Hepatocyte (in vitro differentiated cells): ENCODE measurements at places on chromosomes 5 and 9.

DNA sequence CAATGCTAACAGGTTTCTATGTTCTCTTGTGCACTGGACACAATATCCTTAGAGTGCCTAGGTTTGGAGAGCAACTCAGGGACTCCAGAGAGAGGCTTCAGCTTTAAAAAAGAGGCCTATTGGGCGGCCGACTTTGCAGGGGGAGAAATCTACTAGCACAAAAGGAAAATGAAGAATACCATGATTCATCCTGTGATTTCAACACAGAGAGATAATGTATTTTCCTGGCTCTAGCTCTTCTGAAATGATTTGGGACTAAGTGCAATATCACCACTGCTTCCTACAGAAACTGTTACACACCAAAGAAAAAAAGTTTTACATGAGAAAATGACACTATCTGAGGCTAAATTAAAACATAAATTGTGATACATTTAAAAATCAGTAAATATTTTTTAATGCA lies 146.1 kb upstream of the TSLP start:
- DNase-seq = no peak

DNA sequence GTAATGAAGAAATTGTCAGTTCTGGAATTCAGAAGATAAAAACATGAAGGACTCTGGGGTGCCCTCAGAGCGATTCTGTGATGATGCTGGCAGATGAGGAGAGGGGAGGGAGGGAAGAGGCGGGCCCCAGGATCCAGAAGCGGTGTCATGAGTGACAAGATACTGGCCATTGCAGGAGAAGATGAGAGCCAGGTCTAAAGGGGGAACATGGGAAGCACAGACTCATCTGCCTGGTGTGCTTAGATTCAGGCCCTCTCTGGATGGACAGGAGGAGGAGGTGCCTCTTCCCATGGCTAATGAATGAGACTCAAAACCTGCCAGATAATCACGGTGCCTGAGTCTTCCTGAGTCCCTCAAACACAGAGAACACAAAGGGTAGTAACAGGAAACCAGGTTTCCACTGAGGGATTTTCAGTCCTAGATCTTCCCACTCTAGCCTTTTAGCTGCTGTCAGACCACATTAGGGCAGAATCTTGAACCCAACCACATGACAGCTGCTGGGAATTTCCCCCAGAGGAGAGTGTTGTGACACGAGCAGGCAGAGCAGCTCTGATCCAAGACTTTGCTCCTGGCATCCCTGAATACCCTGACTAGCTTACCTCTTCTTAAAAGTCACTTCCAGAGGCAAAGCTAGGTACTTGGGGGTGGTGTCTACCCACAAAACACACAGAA lies 28.2 kb upstream of the HSPA9 start:
- peak; percentile 39 for DNase-seq

GRCh38 chr5:52523701-52524100 lies 264.0 kb upstream of the ITGA1 start:
- DNase-seq = no peak

DNA sequence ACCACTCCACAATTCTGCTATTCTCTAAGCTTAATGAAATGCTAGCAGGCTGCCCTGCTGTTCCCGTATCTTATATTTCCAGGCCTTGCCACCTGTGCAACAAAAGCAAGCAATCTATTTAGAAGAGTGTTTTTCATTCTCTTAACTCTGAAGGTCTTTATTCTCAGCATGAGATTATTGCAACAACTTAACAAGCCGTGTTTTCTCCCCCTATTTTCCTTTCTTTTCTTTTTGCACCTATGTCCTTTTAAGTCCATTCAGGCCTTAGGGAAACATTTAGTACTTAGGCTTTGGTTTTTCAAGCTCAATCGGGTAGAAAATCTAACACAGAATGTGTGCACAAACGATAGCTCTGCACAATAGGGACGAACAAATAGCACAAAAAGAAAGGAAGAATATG lies 89.6 kb upstream of the DMRTA1 start:
- no peak for DNase-seq

GRCh38 chr5:167528651-167529050 lies 762.8 kb upstream of the WWC1 start:
- DNase-seq = no peak

GRCh38 chr9:127033789-127034188 lies 88.6 kb downstream of the ANGPTL2 start:
- DNase-seq = no peak

- DNase-seq = no peak
Measured at GRCh38 chr5:128366147-128366546, 171.9 kb downstream of the FBN2 start.

DNA sequence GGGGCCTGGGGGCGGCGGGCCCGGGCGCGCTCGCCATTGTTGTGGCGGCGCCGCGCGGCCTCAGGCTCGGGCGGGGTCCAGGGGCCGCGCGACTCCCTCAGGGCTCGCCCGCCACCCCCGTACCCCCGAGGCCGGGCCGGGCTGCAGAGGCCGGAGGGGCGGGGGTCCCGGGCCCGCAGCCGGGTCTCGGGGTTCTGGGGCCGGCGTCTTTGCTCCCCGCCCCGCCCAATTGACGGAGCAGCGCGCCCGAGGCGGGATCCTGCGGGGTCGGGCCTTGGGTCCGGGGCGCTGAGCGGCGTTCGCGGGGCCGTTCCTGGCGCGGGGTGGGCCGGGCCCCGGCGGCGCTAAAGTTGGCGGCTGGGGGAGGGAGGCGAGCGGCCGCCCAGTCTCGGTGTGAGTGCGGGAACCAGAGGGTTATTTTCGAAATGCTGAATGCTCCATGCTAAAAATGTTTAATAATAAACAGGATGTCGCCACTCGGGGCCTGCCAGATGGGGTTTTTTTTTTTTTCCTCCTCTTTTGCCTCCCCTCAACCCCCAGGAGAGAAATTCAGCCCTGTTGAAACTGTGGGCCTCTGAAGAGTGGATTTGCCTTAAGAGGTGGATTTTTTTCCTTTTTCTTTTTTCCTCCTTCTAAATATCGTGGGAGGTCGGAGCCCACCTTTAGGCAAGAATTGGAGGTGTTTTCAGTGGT lies 724 bp downstream of the PRRC2B start:
- peak; percentile 77 for DNase-seq

DNA sequence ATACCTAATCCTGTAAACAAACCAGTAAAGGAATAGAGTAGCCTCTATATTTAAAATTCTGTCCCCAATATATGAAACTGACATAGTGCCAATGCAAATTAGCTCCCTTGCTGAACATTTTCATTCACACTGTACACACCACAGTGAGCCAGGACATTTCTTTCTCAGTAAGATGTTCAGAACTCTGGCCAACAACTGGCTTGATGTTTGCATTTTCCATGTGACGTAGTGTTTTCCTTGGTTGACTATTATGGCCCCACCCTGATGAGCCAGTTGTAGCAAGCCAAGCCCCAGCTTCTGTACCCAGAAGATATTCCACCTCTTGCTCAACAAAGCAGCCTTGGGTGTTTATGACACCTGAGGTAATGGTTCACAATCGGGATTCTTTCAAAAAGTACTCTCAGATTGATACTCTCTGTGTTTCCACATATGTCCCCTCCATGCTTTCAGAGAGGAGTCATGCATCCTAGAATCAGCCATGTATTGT lies 17.7 kb upstream of the ANXA1 start:
- peak; percentile 61 for DNase-seq

DNA sequence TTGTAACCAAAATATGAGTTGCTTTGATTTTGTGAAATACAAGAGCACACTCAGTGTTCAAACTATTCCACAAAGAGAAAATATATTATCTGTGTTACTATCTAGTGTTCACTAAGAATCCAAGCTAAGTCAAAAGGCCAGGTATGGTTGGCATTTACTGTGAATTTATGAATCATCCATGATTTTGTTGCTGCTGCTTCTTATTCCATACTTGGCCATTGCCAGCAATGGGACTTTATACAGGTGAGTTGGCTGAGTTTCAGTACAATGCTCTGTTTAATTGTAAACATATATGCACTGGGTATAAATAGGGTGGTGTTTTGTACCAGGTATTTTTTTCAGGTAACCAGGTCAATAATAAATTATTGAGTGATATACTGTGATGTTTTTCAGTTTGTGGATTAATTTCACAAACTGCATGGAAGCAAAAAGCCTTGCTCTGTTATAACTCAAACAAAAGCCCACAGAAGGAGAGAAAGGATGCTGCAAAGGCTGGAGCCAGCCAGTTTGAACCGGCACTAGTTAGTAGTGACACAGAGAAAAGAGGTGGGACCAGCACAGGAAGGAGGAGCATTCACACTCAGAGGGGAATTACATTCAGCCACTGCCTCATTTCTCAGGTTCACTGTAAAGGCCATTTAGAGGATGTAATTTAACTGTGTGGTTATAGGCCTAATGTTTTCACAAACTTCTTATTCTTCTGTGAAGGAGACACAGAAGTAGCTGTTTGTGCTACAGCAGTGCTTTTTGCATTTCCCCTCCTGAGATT lies 381.8 kb downstream of the ADGRV1 start:
- DNase-seq = peak; percentile 80

DNA sequence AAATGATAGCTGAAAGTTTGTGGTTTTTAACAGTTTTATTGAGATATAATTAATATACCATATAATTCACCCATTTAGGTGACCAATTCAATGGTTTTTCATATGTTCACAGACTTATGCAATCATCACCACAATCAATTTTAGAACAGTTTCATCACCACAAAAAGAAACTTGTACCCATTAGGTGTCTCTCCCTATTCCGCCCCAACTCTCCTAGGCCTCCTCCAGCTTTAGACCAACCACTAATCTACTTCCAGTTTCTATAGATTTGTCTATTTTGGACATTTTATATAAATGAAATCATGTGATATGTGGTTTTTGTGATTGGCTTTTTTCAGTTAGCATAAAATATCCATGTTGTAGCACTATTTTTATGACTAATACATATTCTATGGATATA lies 38.6 kb downstream of the YTHDC2 start:
- DNase-seq = no peak

DNA sequence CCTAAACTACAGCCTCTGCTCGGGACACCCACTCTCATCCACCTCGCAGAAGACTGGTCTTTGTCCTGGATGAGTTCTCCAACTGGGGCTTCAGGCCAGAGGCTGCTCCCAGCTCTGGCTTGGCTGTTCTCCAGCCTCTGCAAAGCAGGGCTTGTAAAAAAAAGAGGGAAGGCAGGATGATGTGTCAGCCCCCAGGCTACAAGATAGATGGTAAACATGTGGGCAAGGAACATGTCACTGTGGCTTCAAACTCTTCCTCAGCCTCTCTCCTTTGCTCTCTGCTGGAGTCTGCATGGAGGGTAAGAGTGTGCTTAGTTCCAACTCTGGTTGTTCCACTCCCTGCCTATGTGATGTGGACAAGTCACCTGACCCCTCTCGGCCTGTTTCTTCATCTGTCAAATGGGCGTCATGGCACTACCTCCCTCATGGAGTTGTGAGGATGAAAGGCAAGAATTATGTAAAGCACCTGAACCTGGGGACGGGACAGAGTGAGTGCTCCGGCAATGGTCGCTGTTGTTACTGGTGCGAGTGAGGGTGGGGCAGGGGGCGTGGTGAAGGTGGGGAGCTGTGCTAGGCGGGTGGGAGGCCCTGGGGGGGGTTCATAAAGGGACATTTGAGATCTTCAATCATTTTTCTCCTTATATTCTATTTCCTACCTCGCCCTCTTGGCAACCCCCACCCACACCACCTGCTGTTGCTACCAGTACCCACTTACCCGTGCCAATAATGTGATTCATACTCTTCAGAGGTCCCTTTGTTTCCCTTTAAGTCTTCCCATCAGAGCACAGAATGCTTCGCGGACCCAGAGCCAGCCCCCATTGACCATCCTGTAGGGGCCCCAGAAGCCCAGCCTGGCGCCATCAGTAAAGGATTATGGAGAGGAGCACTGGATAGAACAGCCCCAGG lies 6.8 kb upstream of the ZNF79 start:
- DNase-seq = no peak

- peak; percentile 68 for DNase-seq
Measured at GRCh38 chr5:50667023-50667652, 701 bp downstream of the PARP8 start.

GRCh38 chr5:76443066-76443800 lies 40.1 kb downstream of the IQGAP2 start:
- DNase-seq = no peak

DNA sequence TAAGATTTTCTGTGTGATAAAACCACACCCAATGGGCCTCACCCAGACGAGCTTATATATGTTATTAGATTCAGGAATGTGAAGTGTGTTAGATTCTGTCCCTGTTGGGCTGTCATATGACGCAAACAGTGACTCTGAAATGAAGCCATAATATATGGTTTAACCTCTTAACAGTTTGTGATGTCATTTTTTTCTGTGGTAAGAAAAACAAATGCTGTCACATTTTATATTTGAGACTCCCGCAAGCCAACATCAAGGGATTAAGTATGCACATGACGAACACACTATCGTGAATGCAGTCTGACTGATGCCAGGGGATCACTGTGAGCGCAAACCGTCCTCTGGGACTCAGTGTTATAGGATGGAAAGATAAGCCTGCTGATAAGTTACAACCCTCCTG lies 321.7 kb downstream of the SH3GL2 start:
- DNase-seq = no peak

GRCh38 chr5:74382987-74383593 lies 257.4 kb downstream of the ENC1 start:
- peak; percentile 33 for DNase-seq

- DNase-seq = no peak
Measured at GRCh38 chr9:136225366-136225747, 20.3 kb downstream of the QSOX2 start.

- DNase-seq = no peak
Measured at GRCh38 chr9:114214181-114214580, 58.8 kb downstream of the COL27A1 start.

DNA sequence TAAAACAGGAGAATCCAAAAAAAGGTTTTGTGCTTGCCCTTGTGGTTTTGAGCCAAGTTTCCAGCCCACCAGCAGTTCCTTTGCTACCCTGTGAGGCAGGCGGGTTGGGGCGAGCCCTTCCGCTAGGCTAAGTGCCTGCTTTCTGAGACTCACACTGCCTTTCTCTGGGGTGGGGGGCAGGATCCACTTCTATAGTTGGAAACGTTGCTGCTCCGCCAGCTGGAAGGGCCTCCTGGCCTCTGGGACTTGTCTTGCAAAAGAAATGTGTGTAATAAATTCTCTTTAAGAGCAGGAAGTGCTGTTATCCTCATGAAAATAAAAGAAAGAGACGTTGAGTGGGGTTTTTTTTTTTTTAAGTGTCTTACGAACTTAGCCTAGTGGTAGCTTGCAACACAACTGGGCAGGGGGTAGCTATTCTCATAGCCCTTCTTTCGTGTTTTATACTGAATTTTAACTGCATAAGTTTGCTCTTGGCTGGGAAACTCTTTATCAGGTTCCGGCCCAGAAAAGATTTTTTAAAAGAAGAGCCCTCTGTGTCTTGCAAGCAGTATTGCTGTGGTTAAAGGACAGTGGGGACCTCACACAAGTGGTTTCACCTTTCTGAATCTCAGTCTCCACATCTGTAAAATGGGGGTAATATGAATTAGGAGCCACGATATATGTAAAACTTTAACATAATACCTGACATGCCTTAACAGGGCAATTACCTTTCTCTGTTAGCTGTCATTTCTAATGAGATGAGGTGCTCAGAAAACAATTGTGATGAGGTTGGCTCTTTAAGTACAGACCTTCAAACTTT lies 19.8 kb downstream of the JADE2 start:
- DNase-seq = no peak
